ENCODE measurements at places on chromosomes 13 and 19.

DNA sequence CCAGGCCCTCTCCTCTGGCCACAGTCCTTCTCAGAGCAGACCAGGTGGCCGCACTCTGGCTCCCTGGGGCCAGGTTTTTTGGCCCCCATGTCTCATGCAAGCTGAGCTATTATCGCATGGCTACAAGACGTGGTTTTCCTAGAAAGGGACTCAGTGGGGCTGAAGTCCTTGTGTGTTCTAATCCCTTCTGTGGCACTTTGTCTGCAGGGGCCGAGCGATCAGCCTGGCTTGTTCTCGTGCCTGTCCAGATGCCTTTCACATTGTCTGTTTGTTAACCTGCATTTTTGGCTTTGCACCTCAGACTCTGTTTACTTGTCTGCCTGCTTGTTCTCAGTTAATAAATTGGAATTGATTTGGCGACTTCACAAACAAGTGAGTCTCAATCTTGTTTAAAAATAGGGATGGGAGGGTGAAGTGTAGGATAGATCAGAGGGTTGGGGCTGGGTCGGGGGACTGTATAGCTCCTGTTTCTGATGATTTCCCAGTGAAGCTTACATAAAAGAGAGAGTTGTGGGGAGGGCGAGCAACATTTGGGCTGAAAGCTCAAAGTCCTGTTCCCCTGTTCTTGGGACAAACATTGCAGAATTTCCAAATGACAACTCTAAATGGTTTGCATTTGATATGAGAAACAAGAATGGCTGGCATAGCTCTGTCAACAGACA, 440.4 kb downstream of the COG6 start:
- DNase-seq = no peak

DNA sequence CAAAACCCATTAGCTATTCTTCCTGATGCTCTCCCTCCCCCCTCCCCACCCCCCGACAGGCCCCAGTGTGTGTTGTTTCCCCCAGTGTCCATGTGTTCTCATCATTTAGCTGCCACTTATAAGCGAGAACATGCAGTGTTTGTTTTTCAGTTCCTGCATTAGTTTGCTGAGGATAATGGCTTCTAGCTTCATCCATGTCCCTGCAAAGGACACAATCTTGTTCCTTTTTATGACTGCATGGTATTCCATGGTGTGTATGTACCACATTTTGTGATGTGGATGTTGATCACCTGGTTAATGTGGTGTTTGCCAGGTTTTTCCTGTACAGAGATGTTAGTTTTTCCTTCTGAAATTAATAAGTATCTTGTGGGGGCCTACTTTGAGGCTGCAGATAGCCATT, 31.5 kb downstream of the TDRD12 start:
- DNase-seq = no peak

GRCh38 chr19:801030-801860, 4.0 kb downstream of the PTBP1 start:
- DNase-seq = no peak

GRCh38 chr13:30551189-30551588, 66.5 kb upstream of the USPL1 start:
- no peak for DNase-seq

GRCh38 chr13:34671137-34671536, 270.9 kb upstream of the NBEA start:
- no peak for DNase-seq

DNA sequence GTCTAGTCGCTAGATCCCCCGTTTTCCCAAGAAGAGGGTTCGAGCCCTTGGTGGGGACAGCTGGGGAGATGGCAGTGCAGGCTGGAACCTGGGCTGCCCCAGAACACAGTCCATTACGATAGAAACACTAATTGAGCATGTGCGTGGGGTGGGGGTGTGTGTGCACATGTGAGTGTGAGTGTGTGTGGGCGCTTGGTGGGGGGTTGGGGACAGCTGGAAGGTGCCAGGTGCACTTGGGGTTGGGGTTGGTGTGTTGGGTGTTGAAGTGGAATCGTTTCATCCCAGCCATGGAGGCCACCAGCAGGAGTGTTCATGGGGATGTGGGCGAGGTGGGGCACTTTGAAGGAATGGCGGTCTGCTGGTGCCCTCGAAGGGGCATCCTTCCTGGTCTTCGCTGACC, 18.1 kb upstream of the NPAS1 start:
- DNase-seq = no peak

- DNase-seq = no peak
These were observed 30.7 kb upstream of the ZFP82 start for GRCh38 chr19:36449059-36449670.

GRCh38 chr13:38002606-38003005, 133.0 kb upstream of the TRPC4 start:
- no peak for DNase-seq

DNA sequence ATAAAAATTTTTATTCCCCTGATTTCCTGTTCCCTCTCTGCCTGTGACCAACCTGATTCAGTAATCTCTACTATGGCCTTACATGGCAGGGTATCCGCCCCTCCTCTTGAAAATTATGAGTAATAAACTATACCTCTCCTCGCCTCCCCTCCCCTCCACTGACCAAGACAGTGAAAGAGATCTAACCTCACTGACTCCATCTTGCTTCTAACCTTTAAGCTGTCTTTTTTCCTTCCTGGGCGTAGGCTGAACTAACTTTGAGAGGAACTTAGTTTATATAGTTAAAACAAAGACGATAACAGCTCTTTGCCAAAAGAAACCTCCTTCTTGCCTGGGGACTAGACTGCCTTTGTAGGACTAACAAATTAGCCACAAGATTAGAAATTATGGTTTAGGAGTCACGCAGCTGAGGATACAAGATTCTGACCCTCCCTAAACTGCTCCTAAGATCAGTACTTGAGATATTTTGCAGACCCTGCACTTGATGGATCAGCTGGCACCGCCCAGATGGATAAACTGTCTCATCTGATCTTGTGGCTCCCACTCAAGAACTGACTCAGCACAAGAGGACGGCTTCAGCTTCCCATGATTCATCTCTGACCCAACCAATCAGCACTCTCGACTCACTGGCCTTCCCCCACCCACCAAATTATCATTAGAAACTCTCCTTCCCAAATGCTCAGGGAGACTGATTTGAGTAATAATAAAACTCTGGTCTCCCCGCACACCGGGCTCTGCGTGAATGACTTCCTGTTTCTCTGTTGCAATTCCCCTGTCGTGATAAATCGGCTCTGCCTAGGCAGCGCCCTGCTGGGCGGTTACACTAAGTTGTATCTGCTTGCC, 187.1 kb downstream of the TDRD3 start:
- peak; percentile 49 for DNase-seq

DNA sequence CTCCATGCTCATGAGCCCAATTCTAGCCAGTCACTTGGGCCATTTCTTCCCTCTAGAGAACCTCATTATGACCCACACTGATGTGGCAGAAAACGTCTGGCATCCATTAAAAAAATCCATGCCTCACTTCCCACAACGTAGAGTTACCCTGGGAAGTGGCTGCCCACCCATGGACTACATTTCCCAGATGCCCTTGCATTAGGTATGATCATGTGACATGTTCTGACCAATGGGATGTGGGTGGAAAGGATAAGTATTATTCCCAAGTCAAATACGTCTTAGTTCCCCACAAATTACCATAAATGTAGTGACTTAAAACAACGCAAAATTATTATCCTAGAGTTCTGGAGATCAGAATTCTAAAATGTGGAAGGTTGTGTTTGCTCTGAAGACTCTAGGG, 47.9 kb upstream of the ZNRF4 start:
- no peak for DNase-seq

DNA sequence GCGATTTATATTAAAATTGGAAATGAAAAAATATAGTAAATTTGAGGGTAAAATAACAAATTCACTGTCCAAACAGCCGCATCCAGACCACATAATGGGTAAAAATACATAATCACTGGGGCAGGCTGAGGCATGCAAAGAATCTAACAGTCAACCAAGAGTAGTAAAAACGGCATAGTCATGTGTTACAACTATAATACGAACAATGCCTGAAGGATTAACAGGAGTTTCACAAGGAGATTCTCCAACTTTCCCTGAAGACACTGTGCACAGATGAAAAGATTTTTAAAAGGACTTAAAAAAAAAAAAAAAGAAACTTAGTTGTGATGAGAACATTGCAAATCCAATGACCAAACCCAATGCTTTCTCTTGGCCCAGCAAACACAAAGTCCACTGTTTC, 20.4 kb upstream of the ATXN8OS start:
- DNase-seq = no peak

GRCh38 chr13:110449219-110450015, 112.1 kb downstream of the RAB20 start:
- no peak for DNase-seq

DNA sequence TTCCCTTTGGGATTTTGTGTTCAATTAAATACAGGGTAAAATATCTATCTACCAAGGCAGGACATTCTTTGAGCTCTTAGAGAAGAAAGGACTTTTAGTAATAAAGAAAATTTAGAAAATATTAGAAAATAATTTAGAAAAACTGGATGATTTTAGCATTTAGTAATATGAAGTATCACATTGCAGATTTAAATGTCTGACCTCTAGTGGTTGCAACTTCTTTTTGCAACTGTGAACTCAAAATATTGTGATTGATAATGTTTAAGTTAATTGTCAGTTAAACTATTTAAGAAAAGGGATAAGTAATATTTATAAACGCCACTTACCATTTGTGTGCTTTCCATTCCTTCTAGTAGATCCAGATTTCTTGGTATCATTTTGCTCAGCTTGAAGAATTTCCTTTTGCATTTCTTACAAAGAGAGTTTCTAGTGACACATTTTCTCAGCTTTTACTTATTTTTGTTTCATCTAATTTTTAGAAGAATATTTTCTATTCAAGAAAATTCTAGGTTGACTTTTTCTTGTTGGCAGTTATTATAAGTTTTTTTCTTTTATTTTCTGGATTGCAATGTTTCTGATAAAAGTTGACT, 10.3 kb upstream of the POSTN start:
- DNase-seq = no peak

- DNase-seq = no peak
These were observed 65.9 kb downstream of the ENOX1 start for GRCh38 chr13:43720780-43721397.

- DNase-seq = no peak
These were observed 58.4 kb downstream of the F2RL3 start for GRCh38 chr19:16946951-16947940.

DNA sequence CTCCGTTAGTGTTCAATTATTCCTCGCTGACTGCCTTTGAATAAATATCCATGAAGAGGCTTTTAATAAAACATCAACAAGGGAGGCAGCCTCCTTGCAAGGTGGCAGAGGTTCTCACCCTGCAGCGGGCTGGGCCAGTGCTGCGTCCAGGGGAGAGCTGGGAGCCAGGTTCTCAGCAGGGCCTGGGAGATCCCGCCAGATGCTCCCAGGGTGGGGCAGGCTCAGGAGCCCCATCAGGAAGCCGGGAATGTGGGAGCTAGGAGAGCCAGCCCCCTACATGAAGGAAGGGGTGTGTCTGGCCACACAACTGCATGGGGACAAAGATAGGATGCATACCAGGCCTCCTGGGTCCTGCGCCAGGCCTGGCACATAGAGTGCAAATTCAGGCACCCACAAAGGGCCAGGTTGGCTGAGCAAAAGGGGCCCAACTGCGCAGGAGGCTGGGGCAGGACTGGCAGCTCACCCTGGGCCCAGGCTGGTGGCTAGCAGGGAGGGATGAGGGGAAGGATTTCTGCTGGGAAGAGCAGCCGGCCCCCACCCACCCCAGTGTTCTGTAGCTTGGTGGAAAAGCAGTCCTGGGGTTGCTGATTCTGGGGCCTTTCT, 22.8 kb downstream of the VSTM2B start:
- DNase-seq = no peak

DNA sequence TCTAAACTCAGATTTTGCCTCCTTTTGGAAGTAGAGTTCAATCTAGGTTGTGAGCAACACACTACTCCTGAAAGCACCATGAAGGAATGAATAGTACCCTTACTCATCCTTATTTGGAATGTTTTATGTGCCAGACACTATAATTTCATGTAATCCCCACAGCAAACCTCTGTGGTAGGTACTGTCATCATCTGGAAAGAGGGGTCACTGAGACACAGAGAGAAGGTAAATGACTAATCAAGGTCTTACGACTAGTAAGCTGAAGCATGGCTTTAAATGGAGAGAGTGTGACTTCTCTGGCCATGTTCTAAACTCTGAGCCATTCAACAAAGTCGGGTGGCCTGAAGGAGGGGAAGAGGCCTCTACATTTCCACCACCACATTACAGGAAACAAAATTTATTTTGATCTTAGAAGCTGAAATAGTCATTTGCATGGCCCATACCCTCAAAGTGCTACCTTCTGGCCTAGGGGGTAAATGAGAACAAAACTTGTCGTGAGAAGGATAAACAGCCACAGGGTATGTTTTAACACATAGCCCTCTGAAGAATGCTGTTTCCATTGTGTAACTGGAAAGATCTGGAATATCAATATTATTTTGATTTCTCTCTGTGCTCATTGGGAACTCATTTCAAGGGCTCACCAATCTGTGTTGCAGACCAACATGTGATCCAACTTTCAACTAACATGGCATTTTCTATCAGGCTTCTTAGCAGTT, 180.8 kb upstream of the RFC3 start:
- DNase-seq = no peak

GRCh38 chr19:53511933-53512374, 26.0 kb upstream of the ZNF331 start:
- DNase-seq = no peak

- DNase-seq = no peak
These were observed 5.6 kb downstream of the RPL36 start for GRCh38 chr19:5695649-5696195.

DNA sequence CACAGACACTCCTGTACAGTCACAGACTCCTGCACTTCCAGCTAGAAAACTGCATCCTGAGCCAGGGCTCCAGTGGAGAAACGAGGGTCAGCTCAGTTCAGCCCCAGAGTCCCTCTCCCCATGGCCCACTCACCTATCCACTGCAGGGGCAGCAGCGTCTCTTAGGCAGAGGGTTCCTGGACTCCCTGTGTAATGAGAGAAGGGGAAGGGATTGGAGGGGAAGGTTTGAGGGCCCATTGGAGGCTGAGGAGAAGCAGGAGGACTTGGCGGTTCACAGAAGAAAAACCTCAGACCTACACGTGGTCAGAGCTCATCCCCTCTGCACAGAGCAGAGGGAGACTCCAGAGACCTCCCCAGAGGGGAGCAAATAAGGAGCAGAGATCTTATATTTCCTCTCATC, 9.2 kb upstream of the CEACAM18 start:
- DNase-seq = no peak

GRCh38 chr19:19329126-19329525, 8.5 kb downstream of the MAU2 start:
- DNase-seq = no peak

GRCh38 chr19:44876930-44877535, 14.0 kb upstream of the TOMM40 start:
- no peak for DNase-seq

- DNase-seq = no peak
These were observed 40.2 kb downstream of the TSSK6 start for GRCh38 chr19:19475015-19475765.

- no peak for DNase-seq
These were observed 4.5 kb upstream of the LAIR1 start for GRCh38 chr19:54369082-54369687.

- no peak for DNase-seq
These were observed 4.8 kb downstream of the KCNC3 start for GRCh38 chr19:50324331-50324730.

- no peak for DNase-seq
These were observed 521 bp upstream of the NUP58 start for GRCh38 chr13:25300861-25301346.

- peak; percentile 6 for DNase-seq
These were observed 230.2 kb downstream of the TDRD3 start for GRCh38 chr13:60627071-60627686.

GRCh38 chr19:46288896-46289588, 7.8 kb upstream of the HIF3A start:
- DNase-seq = no peak

- no peak for DNase-seq
These were observed 225.9 kb downstream of the OLFM4 start for GRCh38 chr13:53254500-53254899.

GRCh38 chr19:37999309-38000213, 92.6 kb downstream of the SIPA1L3 start:
- DNase-seq = peak; percentile 86
